ENCODE measurements at places on chromosomes 1 and 21.

GRCh38 chr1:227325156-227325555 lies 6.9 kb upstream of the CDC42BPA start:
- DNase-seq: no peak

DNA sequence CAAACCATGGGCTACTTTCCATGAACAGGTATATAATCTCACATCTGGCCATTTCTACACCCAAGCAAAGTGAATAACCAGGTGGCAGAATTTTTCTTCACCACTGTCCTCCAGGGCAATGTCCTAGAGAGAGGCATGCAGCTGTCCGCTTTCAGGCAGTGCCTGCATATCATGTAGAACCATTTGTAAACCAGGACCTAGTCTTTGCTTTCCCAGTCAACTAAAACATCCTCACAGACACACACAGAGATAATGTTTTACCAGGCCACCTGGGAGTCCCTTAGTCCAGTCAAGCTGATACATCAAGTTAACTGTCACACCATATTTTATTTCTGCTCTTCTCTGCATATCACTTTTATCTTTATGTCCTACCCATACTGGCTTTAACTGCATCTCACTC lies 26.2 kb downstream of the TNFSF18 start:
- DNase-seq: no peak

GRCh38 chr1:151056149-151056548 lies 3.3 kb downstream of the CDC42SE1 start:
- no peak for DNase-seq

- DNase-seq: no peak
Observed at GRCh38 chr1:116259663-116260062, 113.4 kb upstream of the ATP1A1 start.

DNA sequence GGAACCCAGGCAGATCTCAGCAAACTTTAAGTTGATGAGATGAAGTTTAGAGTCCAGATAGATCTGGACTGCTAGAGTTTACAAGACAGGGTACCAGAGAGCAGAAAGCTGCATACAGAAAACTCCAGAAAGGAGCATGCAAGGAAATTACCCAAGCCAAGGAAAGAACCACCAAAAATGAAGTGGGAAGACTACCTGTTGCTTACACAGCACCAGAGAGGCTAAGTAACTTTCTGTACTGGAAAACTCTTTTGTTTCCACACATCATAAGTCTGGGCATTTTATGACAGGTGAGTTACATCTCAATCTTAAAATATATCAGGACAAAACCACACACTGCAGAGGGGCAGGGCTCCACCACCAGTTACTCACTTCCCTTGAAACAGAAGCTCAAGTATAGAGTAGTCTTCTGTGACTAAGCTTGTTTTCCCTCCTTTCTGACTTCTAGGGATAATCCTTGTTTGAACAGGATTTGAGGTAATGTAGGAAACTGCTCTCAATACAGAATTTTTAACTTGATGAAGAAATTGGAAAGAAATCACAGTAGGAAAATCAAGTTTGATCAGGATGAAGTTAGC lies 17.4 kb upstream of the GJA9 start:
- DNase-seq: no peak

DNA sequence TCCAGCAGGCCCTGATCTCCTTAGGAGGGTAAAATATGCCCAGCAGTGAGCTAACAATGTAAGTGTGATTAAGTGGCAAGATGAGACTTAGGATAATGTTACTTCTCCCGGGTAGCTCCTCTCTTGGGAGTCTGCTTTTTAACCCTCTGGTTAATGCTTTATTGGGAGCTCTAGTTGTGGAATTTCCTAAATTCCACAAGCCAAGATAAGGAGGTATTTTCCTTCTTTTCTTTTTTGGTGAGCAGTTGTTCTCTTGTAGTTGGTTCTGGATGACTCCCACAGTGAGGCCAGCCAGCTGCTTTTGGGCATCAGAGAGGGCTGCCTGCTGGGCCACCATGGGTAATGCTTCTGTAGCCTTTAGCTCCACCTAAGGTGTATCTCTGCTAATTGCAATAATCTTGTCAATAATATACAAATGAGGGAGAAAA lies 19.3 kb downstream of the C1orf52 start:
- DNase-seq: no peak

GRCh38 chr1:109312246-109312645 lies 5.4 kb upstream of the MYBPHL start:
- DNase-seq: no peak

GRCh38 chr1:87045761-87046304 lies 131.4 kb downstream of the HS2ST1 start:
- DNase-seq: peak; percentile 31

- no peak for DNase-seq
Observed at GRCh38 chr1:19454265-19455146, 30.8 kb downstream of the CAPZB start.

- DNase-seq: no peak
Observed at GRCh38 chr1:110464340-110464739, 13.4 kb downstream of the PROK1 start.

- DNase-seq: no peak
Observed at GRCh38 chr21:42234041-42234440, 15.1 kb downstream of the ABCG1 start.

- DNase-seq: no peak
Observed at GRCh38 chr1:58392083-58392482, 154.4 kb downstream of the OMA1 start.

GRCh38 chr1:24896176-24896575 lies 33.9 kb downstream of the RUNX3 start:
- DNase-seq: no peak

GRCh38 chr1:110780600-110781484 lies 92.1 kb upstream of the CD53 start:
- DNase-seq: peak; percentile 47

- no peak for DNase-seq
Observed at GRCh38 chr1:204623894-204624361, 61.6 kb downstream of the LRRN2 start.

DNA sequence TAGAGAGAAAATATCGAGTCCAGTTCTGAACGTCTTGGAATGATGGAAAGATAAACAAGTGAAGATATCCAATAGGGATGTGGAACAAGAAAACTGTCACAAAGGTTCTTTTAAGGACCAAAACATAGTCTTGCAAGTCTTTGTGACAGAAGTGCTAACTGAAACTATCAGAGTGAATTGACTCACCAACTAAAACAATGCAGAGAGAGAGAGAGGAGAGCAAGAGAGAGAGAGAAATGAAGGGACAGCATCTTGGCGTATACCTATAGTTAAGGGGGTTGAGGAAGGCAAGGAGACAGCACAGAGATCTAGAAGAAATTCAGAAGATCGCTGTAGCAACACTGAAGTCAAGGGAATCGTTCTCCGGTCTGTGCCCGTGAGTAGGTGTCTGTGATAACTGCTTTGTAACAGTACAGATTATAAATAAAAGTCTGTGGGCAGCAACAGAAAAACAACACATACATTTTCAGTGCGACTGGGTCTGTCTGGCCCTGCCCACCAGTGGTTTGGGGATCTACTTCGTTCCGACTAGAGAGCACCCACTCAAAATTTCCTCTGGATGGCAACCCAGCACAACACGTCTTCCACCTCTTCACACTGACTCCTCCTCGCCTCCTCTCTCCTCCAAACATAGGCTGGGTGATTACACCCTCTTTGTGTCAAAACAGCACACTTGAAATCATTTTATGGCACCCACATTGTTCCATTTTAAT lies 4.8 kb upstream of the COA6 start:
- DNase-seq: no peak

DNA sequence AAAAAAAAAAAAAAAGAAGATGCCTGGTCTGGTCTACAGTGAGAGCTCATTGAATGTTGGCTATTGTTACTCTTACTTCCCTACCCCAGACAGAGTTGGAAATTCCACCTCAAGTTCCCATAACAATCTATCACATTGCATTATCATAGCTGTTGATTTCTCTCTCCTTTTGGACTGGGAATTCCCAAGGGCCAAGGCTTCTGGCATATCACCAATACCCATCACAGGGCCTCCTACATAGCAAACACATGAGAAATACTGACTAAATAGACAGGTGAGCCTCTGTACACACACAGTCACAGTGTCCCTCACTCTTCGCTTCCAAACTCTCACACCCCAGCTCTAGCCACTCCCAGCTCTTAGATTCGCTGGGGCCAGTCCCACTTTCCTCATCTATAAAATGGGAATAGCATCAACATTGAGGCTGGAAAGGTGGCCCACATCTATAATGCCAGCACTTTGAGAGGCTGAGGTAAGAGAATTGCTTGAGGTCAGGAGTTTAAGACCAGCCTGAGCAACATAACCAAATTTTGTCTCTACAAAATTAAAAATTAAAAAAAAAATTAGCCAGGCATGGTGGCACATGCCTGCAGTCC lies 6.4 kb downstream of the PTAFR start:
- DNase-seq: no peak

DNA sequence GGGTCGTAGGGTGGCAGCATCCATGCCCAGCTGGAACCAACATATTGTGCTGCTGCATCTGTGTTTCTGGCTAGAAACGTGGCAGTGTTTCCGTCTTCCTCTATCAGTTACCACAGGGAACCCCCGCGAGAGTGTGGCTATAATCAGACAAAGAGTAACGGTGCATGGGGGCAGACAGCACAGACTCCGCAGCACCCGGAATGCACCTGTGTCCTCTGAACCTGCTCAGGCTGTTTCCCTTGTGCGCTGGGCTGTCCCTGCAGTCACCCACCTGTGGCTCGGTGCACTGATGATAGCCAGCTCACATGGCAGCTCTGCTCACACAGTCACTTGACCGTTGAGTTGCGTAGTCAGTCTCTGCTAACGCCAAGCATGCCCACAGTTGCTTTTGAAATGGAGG lies 11.4 kb upstream of the PCBP3 start:
- DNase-seq: no peak

DNA sequence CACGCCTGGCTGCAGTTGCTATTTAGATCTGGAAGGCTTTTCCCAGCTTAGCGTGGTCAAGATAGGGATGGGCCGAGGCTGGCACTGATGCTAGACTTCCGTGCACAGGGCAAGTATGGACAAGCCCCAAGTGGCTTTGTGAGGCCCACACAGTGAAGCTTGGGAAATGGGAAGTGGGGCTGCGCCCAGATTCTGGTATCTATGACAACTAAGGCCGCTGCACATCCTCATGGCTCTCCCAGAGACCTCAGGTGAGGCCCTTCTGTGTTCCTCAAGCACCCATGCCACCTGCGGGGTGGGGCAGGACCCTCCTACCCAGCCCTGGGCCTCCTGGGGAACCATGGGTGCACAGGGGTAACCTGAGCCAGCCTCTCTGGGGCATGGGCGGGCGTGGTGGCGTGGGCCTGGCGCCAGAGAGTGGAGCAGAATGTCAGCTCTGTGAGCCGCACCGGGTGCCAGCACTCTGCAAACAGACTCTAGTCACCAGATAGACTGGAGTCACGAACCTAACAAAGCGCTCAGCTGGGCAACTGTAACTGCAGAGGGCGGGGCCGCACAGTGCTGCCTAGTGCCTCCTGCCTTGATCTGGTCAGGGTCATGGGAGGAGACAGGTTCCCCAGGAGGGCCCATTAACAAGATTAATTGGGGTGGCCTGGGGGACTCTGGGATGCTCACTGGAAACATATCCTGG lies 46.4 kb downstream of the ELF3 start:
- DNase-seq: no peak

GRCh38 chr1:5575396-5575940 lies 416.8 kb downstream of the NPHP4 start:
- DNase-seq: no peak

GRCh38 chr1:151246786-151247185 lies 7.7 kb upstream of the PSMD4 start:
- no peak for DNase-seq

DNA sequence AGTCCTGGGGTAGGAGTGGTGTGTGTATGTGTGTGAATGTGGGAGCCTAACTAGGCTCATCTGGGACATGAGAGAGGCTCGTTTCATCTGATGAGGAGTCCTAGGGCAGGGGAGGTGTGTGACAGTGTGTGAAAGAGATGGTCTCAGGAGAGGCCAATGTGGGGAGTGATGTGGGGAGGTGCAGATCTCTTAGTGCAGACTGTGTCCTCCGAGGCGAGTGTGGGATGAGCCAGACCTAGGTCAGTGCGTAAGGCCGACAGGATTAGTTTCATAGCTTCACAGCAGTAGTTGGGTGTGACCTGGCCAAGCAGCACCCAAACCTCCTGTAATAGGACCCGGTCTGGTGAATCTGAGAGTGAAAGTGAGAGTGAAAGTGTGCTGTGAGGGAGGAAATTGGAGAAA lies 94.7 kb downstream of the LIPI start:
- no peak for DNase-seq

DNA sequence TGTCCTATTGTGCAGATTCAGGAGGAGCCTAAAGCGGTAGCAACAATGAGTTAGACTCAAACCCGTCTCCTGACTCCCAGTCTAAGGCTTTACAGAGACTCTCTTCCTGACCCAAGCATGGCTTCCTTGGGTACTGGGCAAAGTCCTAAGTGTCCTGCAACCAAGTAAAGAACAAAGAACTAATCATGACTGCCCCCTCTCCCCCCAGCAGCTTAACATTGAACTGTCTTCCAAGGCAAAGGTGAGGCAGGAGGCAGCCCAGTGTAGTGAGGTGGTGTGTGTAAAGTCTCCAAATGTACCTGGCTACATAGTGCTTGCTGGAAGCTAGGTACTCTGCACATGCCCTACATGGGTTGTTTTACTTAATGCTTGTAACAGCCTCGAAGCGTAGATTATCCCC lies 2.3 kb downstream of the FABP3 start:
- no peak for DNase-seq

GRCh38 chr1:230694464-230694863 lies 19.5 kb downstream of the AGT start:
- no peak for DNase-seq

- no peak for DNase-seq
Observed at GRCh38 chr21:41032541-41032940, 135.4 kb upstream of the BACE2 start.

GRCh38 chr1:76868916-76869315 lies 1.6 kb downstream of the ST6GALNAC5 start:
- no peak for DNase-seq

DNA sequence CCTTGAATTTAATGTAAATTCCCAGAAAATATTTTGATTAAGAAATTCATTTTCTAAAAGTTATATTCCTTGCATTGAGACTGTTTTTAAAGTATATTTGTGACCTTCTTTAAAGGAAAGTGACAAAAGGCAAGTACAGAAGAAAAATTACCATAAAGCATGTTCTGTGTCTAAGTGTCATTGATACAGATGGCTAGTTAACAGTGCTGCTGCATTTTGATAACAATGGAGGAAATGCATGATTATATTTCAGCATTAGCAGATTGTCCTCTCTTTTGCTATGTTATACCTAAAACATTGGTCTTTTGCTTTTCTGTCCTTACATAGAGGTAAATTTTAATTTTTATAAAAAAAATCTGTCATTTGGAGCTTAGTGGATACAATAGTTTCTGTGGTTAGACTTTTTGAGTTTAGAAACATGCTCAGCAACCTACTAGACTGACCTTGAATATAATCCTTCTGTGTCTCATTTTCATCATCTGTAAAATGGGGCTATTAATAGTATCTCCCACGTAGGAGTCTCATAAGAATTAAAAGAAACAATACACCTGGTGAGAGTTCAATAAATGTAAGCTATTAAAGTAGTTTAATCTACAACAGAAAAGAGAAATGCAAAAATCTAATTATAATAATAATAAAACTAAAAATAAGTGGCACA lies 51.1 kb upstream of the RGS21 start:
- DNase-seq: no peak
